ENCODE measurements at places on chromosomes 2 and 18.

- DNase-seq, result no peak
Observed at GRCh38 chr2:14340703-14341102, 291.8 kb upstream of the LRATD1 start.

- no peak for DNase-seq
Observed at GRCh38 chr2:439077-439476, 151.2 kb upstream of the ALKAL2 start.

- no peak for DNase-seq
Observed at GRCh38 chr2:170733798-170734600, 18.9 kb downstream of the SP5 start.

GRCh38 chr2:143140864-143141661 lies 11.8 kb downstream of the ARHGAP15 start:
- DNase-seq, result no peak

GRCh38 chr18:14092625-14093306 lies 39.5 kb downstream of the ZNF519 start:
- no peak for DNase-seq
